Activated T-cell treated with anti-CD3 and anti-CD28 coated beads for 24 hours (primary cell): ENCODE measurements at places on chromosomes 5 and 9.

DNA sequence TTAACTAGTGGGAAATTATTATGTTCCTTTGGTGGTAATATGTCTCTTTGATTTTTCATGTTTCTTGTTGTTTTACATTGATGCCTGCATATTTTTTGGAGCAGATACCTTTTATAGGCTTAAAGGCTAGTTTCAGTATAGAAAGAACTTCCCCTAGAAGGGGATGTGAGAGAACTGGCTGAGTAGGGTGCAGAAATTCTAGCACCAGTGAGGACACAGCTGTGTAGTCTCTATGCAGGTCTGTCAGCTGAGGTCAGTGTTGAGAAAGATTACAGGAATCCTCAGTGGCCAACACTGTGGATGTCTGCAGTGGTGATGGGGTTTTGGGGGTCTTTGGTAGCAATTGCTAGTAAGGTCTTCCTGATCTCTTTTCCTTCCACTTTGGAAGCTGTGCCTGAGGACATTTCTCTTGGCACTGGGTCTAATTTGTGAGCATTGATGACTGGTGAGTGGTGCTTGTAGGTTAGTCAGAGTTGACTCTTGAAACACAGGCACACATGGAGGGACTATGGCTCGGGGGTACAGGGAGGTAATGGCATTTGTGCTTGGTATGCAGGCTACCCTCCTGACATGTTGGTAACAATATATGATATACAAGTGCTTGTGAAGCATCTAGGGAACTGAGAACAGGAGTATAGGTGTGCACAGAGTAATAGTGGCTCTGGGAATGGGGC lies 221.4 kb downstream of the SPATA31D1 start:
- no peak for DNase-seq

DNA sequence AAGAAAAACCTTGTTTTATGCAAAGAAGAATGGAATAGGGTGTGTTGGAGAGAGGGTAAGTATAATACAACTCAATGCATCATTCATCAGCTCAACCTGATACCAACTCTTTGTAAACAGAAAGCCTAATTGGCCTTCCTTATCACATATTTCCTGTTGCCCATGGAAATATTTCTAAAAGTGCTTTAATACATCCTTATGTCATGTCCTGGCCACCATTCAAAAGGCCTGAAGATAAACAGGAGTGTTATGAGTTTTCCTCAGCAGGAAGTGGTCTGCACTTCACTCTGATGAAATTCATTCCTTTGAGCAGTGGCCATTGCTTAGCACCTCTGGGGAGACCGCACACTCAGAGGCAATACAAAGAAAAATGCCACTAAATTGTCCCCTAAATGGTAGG lies 511.2 kb downstream of the SEMA5A start:
- DNase-seq = no peak

GRCh38 chr5:124583469-124584350 lies 162.7 kb downstream of the ZNF608 start:
- peak; percentile 16 for DNase-seq

- no peak for DNase-seq
Measured at GRCh38 chr9:129379181-129379836, 201.2 kb upstream of the IER5L start.

DNA sequence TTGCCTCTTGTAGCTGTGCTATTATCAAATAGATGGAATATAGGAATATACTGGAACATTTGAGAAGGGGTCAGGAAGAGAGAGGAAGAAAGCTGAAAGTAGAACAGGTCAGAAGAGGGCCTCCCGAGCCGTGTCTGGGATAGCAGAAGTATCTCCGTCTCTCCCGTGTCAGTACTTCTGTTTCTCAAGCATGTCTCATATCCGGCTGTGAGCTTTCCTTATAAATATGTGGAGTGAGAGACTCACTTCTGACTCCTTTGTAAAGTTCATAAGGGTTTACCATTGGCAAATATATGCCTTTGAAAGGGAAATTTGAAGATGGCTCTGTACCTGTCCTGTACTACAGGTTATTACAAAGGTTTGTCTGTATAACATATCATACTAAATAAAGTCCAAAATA lies 50.3 kb downstream of the MOCS2 start:
- no peak for DNase-seq

DNA sequence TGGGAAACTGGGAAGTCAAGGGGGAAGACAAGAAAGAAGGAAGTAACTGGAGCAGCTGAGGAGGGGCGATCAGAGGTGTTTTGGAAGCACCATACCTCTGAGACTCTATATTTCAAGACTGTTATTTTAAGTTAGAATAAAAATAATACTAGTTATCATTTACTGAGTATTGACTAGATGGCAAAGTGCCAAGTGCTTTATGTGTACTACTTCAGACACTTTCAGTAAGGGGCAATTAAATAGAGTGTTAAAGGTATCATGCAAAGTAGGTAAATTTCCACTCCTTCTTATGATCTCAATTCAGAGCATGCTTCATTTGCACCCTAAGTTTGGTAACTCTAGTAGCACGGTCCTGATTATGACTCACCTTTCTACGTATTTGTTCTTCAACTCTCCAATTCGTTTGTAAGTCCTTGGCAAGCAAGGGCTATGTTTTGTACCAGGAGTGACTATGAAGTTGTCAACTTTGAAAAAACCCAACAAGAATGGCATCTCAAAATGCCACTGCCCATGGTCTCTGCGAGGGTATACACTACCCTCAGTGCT lies 152.4 kb upstream of the RAPGEF1 start:
- no peak for DNase-seq

- DNase-seq = no peak
Measured at GRCh38 chr5:74131250-74131649, 505.3 kb downstream of the ARHGEF28 start.
